ENCODE measurements at places on chromosomes 16 and 17. TPM values are rescaled to one million over a fixed set of nuclear protein-coding genes. Genes with fewer than 3 reads are reported as not detected.

- DNase-seq: no peak
These were observed at the start of gene IRX6 for GRCh38 chr16:55323637-55324271. IRX6 (plus strand) TSS chr16:55324203; CDS start chr16:55325092, 889 bp downstream.

- DNase-seq: no peak
These were observed 142.8 kb downstream of the GRIN2A start for GRCh38 chr16:10039220-10040096.

DNA sequence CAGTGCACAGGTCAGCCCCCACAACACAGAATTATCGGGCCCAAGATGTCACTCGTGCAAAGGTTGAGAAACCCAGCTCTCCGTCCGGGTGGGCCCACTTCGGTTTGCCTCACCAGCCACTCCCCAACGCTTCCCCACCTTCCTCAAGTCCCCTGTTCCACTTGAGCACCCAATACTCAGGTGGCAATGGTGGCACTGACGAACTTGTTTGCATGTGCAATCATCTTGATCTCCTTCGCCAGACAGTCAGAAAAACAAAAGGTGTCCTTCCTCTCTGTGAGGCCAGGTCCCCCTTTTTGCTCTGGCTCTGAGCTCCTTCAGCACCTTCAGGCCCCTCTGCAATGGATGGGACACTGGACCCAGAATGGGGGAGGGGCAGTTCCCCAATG is 3.7 kb downstream of the GGA2 start:
- DNase-seq: no peak

DNA sequence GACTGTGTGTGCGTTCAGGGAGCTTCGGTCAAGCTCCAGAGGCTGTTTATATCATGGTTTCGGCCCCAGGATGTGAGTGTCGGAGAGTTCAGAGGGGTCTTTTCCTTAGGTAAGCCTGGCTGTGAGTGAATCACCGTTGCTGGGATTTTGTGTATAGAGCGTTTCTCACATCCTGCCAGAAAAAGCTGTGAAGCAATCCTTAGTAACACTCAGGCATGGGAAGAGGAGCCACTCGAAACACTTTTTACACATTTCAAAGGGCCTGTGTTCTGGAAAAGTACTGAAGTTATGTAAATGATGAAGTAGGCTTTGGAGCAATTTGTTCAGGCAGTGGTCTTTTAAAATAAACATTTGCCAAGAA is 662 bp downstream of the PGS1 start:
- DNase-seq: no peak

GRCh38 chr17:77391668-77392375 is 251.1 kb downstream of the SEC14L1 start:
- no peak for DNase-seq

- no peak for DNase-seq
These were observed 87.5 kb downstream of the RPTOR start for GRCh38 chr17:80632046-80632581.

DNA sequence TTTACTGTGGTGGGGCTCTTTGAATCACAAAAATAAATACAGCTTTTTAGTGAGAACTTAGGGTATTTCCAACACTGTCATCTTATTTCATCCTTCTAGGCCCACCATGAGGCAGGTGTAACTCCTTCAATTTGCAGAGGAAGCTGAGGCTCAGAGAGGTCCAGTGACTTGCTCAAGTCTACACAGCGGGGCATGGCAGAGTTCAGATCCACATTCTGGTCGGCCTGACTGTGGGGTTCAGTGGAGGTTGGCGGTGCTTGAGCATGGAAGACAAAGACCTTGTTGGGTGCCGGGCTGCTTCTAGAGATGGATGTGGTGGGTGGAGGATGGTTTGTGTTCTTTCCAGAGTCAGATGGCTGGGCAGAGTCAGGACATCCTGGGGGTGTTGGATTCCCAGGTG is 39.8 kb downstream of the PLCG2 start:
- DNase-seq: peak; percentile 25

- DNase-seq: no peak
These were observed 29.8 kb downstream of the WSB1 start for GRCh38 chr17:27323538-27324215.

DNA sequence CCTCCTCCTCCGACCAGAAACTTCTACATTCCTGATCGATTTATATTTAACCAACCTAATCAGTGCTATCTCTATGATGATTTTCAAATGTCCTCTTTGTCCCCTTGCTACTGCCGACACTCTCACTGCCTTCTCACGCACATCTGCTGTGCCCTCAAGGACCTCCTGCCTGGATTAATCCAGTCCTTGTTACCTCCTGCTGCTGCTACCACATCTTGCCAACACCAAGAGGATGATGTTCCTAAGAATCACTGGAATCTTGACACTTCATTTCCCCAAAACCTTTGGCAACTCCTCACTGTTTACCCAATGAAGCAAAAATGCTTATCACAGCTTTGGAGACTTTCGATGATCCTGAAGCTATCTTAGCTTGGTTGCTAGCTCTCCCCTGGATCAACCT is 287.3 kb upstream of the AXIN2 start:
- DNase-seq: no peak

GRCh38 chr17:38600416-38600815 is 5.3 kb downstream of the SRCIN1 start:
- DNase-seq: no peak

SERPINF2 gene
- total RNA-seq: 0.13 TPM

CES4A gene
- 4.2 TPM for total RNA-seq
